ENCODE measurements at places on chromosomes 12 and 14.

GRCh38 chr12:42759622-42760273 is 170.2 kb upstream of the PRICKLE1 start:
- DNase-seq = no peak

DNA sequence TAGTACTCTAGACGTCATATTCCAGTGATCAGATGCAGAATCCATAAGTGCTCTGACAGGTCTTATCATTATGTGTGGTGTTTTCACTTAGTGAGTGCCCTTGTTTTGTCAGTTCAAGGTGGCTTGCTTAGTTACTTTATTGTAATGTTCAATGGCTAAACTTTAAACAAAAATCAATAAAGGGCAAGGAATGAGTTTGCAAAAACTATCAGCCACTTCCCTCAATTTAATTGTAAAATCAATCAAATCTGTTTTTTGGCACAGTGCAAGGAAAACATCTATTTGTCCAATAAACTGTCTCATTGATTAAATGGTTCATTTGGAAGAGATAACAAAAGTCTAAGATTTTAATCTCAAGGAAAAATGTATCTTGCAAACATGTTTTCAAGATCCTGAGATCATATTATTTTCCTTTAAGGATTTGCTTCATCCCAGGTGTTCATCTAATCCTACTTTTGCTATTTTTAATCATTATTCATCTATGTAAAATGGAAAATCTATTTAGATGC is 59.6 kb upstream of the EEA1 start:
- no peak for DNase-seq

- DNase-seq = no peak
Observed at GRCh38 chr14:37580146-37580545, 14.9 kb downstream of the FOXA1 start.

DNA sequence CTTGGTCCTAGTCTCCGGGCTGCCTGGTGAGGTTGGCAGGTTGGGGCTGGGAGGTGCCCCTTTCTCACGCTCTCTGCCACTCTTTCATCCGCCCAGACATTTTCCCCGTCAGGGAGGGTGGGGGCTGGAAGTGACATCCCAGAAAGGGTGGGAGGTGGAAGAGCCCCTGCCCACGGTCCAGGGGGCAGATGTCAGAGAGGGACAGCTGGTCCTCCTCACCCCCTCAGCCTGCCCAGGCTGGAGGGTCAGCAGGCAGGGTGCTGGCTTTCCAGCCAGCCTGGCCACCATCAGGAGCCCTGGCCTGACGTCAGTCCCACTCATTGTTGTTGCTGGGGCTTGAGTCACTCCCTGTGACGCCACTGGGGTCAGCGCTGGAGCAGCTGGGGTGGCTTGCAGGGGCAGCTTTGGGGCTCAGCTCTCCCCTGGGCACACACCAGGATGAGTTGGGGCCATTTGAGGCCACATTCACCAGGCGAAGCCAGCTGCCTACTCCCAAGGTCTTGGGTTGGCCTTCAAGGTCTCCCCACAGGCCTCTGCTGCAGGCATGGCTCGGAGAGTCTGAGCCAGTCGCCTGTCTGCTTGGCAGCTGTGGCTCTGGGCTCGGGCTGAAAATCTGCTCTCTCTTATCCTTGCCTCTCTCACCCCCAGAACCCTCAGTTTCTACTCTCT is 5.7 kb upstream of the ATG101 start:
- DNase-seq = no peak

- no peak for DNase-seq
Observed at GRCh38 chr14:95527387-95528002, 7.4 kb upstream of the GLRX5 start.

- no peak for DNase-seq
Observed at GRCh38 chr12:103518899-103519298, 23.1 kb upstream of the C12orf42 start.

Data from GM18507 (cell line).